ENCODE measurements at places on chromosomes 7 and 10.

DNA sequence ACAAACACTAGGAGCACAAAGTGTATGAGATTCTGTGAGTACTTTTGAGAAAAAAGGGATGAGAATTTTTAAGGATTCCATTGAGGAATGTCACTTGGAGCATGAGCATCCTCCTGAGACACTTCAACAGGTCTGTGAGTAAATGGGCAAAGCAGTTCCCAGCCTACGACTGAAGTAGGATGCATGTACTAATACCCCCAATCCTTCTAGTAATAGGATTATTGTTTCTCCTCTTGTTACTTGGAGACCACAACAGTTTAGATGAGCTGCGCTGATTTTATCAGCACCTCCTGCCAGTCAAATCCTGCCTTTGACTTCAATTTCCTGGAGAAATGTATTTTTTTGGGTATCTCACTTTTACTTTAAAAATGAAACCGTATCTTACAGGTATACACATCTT lies 820 bp downstream of the BBS9 start:
- DNase-seq = no peak

- DNase-seq = peak; percentile 11
Measured at GRCh38 chr7:24572393-24572996, 757 bp upstream of the PALS2 start.

- peak; percentile 28 for DNase-seq
Measured at GRCh38 chr10:22615819-22616499, 98.4 kb downstream of the PIP4K2A start.

DNA sequence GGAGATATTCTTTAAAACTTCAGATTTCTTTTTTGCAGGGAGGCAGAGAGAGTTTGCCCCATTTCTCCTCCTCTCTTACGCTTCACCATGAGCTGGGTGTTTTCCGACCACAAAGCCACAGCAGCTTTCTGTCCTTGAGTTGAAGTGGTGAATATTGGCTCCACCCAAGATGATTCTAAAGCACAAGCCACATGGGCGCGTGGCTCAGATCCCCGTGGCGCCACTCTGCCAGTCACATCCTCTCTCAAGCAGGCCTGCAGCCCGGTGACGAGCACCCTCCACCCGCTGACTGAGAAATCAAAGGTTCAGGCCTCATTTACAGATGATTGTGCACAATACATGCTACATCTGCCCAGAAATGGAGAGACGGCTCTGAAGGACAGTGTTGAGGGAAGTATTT lies 27.6 kb upstream of the RNF32 start:
- peak; percentile 66 for DNase-seq

DNA sequence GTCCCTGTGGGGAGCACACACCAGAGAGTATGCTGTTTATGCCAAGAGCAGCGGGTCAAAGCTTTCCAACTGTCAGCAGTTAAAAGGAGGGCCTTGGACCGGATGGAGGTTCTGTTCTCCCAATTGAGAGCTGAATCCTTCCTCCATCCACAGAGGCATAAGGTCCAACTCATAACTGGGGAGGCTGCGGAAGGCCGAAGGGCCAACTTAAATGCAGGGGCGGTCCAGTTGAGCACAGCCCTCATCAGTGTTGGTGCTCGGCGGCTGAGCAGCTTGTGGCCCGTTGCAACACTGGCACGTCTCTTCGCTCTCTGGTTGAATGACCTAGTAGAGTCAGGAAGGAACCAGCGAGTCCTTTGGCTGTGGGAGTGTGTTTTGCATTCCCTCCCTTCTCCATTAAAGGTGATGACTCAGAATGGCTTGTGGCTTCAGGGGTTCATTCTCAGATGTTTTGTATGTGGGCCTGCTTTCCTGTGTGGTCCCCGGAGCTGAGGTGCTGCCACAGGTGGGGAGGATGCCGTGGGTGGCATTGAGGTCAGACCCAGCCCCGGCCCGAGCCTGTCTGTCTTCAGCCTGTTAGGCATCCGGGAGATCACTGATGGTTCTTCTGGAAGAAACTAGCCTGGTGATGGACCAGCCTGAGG lies 44.8 kb upstream of the DMBT1 start:
- peak; percentile 55 for DNase-seq

DNA sequence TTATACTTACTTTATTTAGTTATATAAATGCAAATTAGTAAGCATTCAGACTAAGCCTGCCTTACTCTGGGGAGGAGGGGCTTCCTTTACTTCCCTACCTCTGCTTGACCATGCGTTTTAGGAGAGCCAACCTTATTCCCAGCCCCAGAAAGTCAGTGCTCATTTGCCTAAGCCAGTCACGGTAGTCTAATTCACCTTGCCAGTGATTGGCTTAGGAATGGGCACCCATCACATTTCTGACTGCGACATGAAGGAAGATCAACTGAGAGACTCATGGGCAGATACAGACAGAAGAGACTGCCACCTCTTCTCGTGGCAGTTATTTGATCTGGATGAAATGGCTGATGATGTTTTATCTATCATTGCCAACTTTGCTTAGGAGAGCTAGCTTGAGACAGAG lies 29.5 kb downstream of the RPA3 start:
- DNase-seq = no peak

GRCh38 chr10:120987359-120987758 lies 136.2 kb downstream of the WDR11 start:
- DNase-seq = no peak

- DNase-seq = no peak
Measured at GRCh38 chr7:134449680-134450079, 9.2 kb downstream of the AKR1B1 start.

Measured in activated CD4-positive, alpha-beta T cell treated with anti-CD3 and anti-CD28 coated beads for 4 hours (primary cell).